ENCODE measurements at places on chromosomes 6 and 20.

DNA sequence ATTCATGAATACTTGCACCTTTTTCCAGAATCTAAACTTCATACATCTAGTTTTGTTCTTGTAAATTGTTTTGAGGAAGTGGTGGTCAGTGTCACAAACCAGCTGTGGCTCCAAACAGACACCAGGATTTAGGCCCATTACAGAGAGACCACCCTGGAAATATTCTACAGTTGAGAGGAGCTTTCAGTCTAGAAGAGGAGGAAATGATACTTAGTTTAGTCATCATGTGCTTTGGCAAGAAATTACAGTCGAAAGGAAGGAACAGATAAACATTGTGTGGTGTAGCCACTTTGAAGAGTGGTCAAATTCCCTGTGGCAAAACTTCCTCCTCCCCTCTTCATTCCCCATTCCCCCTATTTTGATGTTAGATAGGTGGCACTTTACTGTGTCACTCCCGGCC is 15.7 kb downstream of the DCBLD1 start:
- peak; percentile 67 for DNase-seq

GRCh38 chr6:149752600-149753373 is 3.2 kb downstream of the PCMT1 start:
- DNase-seq, result no peak

- no peak for DNase-seq
Measured at GRCh38 chr6:131134980-131135243, 355 bp upstream of the AKAP7 start.

- peak; percentile 79 for DNase-seq
Measured at GRCh38 chr6:154154389-154154967, 115.4 kb downstream of the OPRM1 start.

All from astrocyte of the hippocampus (primary cell).